ENCODE measurements at places on chromosomes 16 and 17.

GRCh38 chr16:29831490-29831889 lies 11.2 kb downstream of the MVP start:
- DNase-seq: no peak

DNA sequence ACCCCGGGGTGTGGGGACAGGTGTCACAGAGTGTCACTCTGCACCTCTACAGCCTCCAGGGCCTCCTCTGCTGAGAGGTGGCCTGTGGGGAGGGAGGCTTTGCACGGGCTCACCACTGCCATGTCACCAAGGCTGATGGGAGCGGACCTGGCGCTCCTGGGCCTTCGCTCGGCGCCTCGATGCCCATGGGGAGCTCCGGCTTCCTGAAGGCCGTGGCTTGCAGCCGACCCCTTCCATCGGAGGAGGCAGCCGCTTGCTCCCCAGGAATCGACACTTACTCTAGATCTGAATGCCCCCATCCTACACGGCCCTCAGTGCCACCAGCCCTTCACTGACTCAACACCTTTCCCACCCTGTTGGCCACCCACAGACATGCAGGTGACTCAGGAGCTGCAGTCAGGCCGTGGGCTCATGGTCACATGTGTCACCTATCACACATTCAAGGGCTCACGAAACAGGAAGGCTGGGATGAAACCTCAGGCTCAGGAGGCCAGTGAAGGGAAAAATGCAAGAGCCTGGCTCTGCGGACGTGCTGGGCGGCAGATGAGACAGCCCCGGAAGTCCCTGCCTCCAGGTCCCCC lies 11.9 kb downstream of the LGALS3BP start:
- DNase-seq: no peak

GRCh38 chr17:49496183-49496866 lies 1.2 kb downstream of the NGFR start:
- peak; percentile 85 for DNase-seq

DNA sequence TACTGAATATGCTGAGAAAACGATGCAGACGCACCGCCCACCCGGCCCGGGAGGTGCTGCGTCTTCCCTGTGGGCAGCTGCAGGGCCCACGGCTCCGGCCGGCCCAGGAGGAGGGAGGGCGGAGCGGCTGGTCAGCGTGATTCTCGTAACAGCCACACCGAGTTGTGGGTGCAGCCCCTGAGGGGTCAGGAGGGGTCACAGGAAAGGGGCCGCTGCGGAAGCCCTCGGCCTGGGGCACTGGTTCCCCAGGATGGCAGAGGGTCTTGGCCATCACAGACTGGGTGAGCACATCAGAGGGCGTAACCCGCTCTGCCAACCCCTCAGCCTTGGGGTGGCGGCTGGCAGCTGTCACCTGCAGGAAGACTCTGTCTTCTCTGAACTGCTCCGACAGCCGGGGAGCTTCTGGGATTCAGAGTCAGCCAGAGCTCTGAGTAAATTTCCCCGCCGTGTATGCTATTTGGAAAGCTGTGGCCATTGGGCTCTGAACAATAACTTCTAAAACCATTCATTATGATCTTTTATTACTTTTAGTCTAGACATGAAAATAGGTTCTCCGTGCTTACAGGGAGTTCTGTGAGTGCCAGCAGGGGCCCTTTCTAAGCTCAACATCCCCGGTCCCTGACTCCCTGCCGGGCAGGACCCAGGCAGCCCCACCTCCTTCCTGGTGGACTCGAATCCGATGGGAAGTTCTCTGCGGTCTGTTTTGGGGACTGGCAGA lies 87.4 kb upstream of the CHMP6 start:
- DNase-seq: no peak

DNA sequence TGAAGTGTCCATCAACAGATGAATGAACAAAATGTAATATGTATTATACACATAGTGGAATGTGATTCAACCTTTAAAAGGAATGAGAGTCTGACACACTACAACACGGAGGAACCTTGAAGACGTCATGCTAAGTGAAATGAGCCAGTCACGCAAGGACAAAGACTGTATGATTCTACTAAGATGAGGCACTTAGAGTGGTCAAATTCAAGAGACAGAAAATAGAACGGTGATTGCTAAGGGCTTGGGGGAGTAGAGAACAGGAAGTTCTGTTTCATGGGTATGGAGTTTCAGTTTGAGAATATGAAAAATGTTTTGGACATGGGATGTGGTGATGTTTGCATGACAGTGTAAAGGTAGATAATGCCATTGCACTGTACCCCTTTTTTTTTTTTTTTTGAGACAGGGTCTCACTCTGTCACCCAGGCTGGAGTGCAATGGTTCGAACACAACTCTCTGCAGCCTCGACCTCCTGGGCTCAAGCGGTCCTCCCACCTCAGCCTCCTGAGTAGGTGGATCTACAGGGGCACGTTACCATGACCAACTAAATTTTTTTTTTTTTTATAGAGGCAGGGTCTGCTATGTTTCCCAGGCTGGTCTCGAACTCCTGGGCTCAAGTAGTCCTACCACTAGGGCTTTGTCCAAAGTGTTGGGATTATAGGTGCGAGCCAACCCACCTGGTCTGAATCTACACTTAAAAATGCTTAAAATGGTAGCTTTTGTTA lies 2.9 kb upstream of the CCDC102A start:
- DNase-seq: no peak

- no peak for DNase-seq
Observed at GRCh38 chr16:27924411-27925118, 138.9 kb downstream of the GSG1L start.

DNA sequence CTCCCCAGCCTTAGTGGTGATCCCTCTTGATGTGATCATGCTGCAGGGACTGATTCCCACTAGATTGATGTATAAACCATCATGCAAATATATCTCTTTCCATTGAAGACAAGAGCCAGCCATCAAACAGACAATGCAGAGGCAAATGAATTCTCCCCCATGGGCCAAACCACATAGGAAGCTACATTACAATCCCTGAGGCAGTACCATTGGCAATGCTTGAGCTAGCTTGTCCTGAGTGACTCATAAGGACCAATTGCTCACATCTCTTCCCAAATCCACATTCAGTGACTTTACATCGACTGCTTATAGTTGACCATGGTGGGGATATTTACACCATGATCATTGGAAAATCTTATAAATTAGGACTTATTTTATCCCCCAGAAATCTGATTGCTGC lies 242.2 kb downstream of the SHISA9 start:
- no peak for DNase-seq

DNA sequence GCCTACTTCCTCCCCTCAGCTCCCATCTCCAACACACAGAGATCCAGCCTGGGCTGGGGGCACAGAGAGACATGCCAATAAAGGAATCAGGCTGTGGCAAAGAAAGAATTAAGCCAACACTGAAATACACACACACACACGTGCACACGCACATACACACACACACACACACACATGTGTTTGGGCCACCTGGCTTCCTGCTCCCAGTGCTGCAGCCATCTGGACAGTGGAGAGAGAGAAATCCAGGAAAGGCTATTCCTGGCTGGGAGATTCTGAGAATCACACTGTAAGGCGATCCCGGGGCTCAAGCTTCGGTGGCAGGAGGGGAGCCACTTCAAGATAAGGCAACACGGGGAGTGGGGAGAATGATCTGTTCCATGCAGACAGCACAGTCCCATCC lies 72.4 kb downstream of the NOG start:
- no peak for DNase-seq

DNA sequence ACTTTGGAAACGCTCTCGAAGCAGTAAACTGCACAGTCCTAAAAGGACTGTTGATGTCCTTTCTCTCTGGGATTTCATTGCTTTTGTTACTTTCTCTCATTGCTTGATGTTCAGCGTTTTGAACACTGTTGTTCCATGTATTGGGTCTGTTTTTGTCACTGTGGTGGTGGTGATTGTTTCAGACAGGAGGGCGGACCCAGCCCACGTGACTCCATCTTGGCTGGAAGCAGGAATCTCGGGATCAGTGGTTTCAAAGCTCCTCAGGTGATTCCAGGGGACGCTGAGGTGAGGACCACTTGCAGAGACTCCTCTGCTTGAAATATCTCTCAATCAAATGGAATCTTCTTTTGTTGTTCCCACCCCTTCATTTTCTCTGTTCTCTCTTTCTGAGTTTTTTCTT lies 18.3 kb downstream of the C16orf54 start:
- DNase-seq: no peak

DNA sequence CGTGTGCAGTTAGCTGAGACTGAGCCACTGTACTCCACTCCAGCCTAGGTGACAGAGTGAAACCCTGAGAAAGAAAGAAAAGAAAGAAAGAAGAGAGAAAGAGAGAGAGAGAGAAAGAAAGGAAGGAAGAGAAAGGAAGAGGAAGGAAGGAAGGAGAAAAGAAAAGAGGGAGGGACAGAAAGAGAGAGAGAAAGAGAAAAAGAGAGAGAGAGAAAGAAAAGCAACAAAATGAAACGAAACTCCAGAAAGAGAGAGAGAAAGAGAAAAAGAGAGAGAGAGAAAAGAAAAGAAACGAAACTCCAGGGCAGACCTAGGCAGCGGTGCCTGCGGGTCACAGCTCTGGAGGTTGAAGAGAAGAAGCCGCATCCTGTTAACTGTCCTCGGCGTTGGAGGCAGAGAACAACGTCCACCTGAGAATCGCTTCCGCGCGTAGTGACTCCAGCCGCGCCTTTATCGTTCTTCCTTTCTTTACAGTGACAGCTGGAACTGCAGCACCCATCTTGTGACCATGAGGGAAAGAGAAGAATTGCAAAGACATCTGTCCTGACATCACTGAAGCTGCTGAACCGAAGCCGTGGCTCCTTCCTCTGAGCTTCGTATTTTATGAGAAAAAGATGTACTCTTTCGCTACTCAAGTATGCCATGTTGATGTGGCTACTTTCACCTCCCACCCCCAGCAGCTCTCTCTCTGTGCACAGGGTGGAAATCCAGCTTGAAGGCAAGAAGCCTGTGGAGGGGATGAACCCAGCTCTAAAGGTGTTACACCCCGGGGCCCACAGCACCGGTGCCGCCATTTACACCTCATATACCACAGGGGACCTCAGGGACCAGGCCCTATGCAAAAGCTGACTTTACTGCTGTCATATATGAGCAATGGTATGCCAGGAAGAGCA lies 56.9 kb upstream of the DOC2B start:
- peak; percentile 5 for DNase-seq

- DNase-seq: no peak
Observed at GRCh38 chr17:10775058-10775457, 28.8 kb downstream of the TMEM238L start.

DNA sequence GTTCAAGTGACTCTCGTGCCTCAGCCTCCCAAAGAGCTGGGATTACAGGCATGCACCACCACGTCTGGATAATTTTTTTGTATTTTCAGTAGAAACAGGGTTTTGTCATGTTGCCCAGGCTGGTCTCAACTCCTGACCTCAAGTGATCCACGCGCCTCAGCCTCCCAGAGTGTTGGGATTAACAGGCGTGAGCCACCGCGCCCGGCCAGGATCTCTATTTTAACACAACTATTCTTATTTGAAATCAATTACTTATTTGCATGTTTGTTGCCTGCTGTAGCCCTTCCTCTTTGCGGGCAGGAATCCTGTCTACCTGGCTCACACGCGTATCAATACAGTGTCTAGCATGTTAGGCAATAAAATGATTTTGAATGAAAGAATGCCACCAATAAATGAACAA lies 818 bp upstream of the CNEP1R1 start:
- DNase-seq: no peak

- DNase-seq: no peak
Observed at GRCh38 chr17:81151278-81151677, 14.0 kb upstream of the PVALEF start.

DNA sequence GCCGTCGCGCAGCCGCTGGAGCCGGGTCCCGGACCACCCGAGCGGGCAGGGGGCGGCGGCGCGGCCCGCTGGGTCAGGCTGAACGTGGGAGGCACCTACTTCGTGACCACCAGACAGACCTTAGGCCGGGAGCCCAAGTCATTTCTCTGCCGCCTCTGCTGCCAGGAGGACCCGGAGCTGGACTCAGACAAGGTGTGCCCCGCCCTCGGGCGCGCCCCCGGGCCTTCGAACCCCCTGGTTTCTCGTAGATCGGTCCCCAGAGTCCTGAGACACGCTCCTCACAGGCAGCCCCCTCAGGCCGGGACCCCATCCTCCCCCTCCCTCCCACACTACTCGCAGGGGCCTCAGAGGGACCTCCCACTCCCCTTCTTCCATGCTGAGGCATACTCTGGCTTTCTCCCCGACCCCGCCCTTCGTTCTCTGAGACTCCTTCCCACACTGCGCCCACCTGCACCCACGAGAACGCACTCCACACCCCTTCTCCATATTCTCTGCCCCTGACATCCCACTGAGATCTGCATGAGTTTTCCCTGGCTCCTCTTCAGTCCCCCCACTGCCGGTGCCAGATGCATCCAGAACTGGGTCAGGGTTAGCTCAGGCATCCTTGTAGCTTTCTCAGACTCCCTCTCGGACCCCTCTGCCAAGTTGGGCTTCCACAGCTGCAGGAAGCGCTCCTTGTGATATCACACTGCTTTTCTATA lies 523 bp downstream of the KCTD2 start:
- DNase-seq: peak; percentile 42

- no peak for DNase-seq
Observed at GRCh38 chr17:81382851-81383250, 12.4 kb upstream of the BAHCC1 start.

GRCh38 chr16:71421911-71422310 lies 19.9 kb downstream of the TLE7 start:
- DNase-seq: no peak

DNA sequence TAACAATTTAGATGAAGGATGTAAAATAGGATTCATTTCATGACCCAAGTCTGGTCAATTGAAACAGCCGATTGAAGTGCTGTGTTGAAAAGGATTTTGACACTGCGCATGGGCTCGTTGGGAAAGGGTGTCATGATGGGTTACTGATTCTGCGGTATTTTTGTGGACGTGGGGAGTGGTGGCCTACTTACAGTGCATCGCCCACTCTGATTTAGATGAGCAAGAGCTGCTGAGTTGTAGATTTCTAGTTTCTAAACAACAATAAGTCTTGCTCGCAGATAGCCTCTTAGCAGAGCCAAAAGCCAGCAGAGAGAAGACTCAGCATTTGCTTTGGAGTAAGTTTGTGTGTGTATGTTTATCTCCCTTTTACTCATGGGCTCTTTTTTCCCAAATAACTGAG lies 731.0 kb downstream of the MAF start:
- DNase-seq: no peak

DNA sequence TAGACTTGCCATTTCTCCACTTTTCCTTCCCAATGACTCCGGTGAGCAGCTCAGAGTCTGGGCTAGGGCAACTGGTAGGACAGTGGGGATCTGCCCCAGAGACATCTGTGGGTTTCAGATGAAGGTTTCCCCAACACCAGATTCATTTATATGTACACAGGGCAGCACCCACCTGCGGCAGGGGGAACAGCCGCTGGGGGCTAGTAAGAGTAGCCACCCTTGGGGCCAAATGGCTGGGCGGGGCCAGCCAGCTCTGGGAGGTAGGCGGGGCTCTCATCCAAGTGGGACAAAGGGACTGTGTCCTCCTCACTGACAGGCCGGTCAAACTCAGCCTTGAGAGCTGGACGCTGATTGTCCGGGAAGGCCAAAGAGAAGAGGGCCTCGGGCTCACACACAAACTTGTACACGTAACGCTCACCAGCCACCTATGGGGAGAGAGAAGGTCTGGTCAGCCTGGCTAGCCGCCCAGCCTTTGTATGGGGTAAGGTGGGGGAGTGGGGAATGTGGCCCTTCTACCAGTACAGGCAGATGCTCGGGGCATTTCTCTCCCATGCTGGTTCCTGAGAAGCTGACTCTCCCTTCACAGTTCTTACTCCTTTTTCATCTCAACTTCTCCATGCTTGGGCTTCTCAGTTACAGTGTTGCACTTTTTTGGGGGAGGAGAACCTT lies 17.7 kb downstream of the ETV4 start:
- no peak for DNase-seq
